Left forelimb (tissue), 1 donor: ENCODE measurements at places on chromosomes 12 and 14.

DNA sequence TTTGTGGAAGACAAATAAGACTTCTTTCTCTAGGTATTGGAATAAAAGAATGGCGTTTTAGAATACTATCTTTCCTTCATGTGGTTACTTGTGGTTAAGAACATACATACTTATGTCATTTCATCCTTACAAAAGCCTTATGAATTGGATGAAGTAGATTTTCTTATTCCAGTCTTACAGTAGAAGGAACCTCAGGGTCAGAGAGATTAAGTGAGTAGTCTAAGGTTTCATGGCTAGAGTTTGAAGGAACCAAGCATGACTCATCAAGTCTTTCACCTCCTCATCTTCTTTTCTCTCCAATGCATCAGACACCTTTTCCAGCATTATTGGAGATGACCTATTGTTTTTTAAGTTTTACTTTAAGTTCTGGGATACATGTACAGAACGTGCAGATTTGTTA lies 92.9 kb upstream of the NEDD1 start:
- no peak for DNase-seq

- no peak for DNase-seq
Measured at GRCh38 chr12:77054851-77055250, 10.5 kb downstream of the E2F7 start.

DNA sequence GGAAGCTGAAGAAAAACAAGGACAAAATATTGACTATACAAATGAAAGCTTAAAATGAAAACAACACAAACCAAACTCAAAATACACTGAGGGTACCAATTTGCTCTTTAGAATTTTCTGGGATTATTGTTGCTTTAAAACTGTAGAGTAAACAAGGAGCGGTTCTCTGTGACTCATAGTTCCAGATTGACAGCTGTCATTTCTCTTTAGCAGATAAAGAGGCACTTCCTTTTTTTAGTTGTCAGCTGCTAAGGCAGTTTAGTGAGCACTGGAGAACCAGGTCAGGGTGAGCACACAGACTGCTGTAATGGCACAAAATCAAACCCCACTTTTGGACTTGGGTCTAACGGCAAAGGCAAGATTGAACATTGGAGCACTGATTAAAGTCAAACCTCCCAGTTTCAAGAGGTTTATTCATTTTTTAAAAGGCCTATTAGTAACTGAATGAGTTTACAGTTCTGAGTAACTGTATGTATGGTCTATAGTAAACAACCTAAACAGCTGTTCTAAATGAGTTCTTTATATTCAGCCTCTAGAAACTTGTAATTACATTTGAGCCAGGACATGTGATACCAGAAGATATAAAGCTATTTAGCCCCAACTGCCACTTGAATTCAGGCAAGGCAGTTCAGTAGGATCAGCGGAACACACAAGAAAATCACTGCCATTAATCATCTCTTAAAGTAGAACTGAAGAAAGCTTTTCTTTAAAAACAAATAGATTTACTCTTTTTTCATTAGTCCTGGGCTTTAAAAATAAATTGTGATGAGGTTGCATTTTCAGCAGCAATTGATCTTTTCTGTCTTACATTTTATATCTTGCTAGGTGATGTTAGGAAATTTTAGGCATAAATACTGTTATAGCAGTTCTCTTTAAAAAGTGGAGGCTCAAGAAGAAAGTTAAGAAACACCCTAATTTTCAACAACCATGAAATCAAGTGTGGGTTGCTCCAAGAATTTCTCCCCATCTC lies 71.7 kb upstream of the PRICKLE1 start:
- no peak for DNase-seq

GRCh38 chr12:103998976-103999375 lies 33.3 kb downstream of the TDG start:
- peak; percentile 70 for DNase-seq

DNA sequence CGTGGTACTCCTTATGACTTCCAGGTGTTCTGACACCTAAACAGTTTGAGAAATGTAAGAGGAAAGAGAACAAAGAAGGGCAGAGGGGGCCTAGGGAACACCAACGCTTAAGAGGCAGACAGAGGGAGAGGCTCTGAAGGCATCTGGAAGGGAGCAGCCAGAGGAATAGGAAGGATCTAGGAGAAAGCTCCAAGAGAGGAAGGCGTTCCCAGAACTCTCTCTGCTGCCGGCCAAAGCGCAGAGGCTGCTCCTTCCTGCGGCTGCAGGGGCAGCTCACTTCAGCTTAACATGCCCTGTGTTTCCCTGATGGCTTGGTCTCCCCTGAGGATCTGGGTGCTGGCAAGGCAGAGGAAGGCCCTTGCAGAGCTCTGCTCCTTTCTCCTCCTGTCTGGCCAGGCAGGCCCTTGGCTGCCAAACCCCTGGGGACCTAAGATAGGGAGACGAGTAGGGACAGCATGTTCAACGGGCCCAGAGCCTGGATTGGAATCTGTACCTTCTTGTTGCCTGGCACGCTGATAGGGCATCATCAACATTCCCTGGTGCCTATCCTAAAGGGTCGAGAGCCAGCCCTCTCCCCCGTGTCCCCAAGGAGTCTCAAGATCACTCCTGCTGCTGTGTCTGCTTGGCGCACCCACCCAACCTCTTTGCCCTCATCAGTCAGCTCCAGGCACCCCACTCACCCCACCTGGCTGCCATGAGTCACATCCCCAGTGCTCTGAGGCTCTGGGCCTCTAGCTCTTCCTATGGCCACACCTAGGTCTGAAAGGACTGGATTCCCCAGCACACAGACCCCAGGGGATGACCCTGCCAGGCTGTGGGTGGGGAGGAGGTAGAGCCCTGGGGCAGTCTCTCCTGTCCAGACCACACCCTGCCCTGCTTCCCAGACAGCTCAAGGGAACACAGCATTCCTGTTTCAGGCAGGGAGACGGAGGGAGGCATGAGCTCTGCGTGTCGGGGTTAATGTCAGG lies 45.6 kb downstream of the LTBP2 start:
- no peak for DNase-seq

- no peak for DNase-seq
Measured at GRCh38 chr12:6570264-6570887, 2.3 kb upstream of the NOP2 start.

DNA sequence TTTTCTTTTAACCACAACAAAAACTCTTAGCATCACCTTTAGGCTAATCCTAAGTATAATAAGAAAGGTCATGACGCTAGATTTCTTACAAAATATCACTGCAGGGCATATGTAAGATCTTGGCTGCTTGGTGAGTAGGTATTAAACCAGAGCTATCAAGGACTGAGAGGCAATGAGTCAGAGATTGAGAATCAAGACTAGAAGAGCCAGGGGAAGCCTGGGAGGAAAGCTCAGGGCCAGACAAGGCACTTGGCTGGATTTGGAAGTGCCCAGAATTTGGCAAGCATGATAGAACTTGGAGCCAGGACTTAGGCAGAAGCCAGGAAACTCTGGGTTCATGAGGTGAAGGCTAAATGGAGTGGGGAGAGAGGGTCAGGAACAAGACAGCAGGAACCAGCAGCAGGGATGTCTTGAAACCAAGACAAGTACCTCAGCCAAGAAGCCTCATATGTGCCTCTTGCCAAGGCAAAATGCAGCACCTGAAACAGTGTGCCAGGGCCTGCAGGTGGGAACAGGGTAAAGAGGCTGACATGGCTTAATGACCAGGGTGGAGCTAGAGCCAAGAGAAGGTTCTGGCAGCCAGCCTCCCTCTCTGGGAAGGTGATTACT lies 49.9 kb downstream of the PTHLH start:
- DNase-seq, result no peak
